ENCODE measurements at places on chromosomes 12 and 14. TPM values are rescaled to one million over a fixed set of nuclear protein-coding genes. Genes with fewer than 3 reads are reported as not detected.

TAS2R9 gene
- total RNA-seq = not detected

SERPINA10 gene
- not detected for total RNA-seq

PRMT5 gene
- total RNA-seq = 92.3 TPM

SAMD15 gene
- total RNA-seq = 1.5 TPM

HOXC13 gene
- not detected for total RNA-seq

NID2 gene
- 47.2 TPM for total RNA-seq

DNA sequence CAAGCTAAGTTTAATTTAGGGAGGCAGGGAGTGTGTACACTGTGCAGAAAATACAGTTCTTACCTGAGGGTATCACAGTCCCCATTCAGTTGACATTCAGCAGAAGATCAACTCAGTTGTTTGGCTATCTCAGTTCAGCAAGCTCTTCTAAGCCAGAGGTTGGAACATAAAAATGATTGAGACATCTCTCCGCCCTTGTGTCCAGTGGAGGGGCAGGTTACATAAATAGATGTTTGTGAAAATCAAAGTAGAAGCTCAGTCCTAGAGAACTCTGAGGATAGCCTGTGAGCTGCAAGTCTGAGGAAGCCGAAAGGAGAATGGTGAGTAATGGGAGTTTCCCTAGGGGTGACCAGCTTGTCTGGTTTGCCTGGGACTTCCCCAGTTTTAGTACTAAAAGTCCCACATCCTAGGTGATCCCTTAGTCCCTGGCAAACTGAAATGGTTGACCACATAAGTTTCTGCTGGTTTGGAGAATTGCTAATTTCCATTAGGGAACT is 251.4 kb upstream of the ATP2B1 start:
- DNase-seq = no peak

- no peak for DNase-seq
Measured at GRCh38 chr14:68318828-68319227, 474.0 kb downstream of the ZFP36L1 start.

GRCh38 chr12:32906399-32907165 is 10.0 kb upstream of the PKP2 start:
- DNase-seq = no peak

- no peak for DNase-seq
Measured at GRCh38 chr12:89878327-89878726, 169.7 kb upstream of the ATP2B1 start.

GRCh38 chr14:44910821-44911220 is 50.9 kb downstream of the KLHL28 start:
- no peak for DNase-seq

DNA sequence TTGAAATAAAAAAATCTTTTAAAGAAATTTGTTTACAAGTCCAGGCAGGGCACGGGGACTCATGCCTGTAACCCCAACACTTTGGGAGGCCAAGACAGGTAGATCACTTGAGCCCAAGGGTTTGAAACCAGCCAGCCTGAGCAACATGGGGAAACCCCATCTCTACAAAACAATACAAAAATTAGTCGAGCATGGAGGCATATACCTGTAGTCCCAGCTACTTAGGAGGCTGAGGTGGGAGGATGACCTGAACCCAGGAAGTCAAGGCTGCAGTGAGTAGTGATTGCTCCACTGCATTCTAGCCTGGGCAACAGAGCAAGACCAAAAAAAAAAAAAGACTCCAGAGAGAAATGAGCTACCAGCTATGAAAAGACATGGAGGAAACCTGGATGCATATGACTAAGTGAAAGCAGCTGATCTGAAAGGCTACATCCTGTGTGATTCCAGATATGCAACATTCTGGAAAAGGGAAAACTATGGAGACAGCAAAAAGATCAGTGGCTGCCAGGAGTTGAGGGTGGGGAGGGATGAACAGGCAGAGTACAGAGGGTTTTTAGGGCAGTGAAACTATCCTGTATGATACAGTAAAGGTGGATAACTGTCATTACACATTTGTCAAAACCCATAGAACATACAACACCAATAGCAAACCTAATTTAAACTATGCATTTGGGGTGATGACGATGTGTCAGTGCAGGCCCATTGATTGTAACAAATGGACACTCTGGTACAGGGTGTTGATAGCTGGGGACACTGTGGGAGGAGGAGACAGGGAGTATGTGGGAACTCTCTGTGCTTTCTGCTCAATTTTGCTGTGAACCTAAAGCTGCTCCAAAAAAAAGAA is 59.9 kb downstream of the PRKAB1 start:
- no peak for DNase-seq

- no peak for DNase-seq
Measured at GRCh38 chr12:5072311-5072710, 28.6 kb downstream of the KCNA5 start.

DNA sequence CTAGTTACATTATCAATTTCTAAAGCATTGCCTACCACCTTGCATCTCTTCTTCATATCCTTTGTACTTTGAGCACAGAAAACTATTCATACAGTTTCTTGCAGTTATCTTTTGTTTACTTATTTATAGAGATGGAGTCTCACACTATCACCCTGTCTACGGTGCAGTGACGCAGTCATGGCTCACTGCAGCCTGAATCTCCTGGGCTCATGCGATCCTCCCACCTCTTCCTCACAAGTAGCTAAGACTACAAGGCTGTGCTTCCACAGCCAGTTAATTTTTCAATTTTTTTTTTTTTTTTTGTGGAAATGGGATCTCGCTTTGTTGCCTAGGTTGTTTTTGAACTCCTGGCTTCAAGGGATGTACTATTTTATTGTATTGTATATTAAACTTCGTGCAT is 158.0 kb downstream of the TTC6 start:
- no peak for DNase-seq

DNA sequence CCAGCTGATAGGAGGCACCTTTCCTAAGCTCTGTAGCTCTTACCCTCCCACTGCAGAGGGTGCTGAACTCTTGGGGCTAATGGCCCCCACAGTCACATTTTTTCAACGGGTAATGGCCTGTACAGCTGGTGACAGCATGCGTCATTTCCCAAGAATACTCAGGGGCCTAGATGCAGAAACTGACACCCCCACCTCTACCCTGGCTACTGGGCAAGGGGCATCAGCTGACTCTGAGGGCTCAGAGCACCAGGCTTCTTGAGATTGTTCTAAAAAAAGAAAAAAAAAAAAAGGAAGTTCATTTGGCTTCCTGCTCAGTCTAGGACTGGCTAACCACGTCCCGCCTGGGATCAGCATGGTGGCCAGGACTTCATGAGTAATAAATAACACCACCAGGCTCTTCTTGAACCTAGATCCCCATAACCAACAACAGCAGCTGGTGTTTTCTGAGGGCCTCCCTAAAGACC is 35.2 kb downstream of the ZFP36L1 start:
- DNase-seq = no peak

All from ovary (tissue), 10 donors.